Daoy (cell line): ENCODE measurements at places on chromosomes 3 and 15.

DNA sequence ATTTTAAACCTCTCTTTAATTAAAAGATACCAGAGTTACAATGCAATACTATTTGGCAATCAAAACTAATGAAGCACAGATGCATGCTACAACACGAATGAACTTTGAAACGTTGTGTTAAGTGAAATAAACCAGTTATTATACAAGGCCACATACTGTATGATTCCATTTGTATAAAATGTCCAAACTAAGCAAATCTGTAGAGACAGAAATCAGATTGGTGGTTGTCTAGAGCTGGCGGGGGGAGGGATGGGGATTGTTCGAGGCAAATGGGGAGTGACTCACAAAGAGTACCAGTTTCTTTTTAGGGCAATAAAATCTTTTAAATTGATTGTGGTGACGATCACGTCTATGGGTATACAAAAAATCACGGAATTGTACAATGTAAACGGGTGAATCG is 677.0 kb downstream of the NTRK3 start:
- no peak for DNase-seq

- no peak for DNase-seq
Observed at GRCh38 chr3:34396956-34397355, 598.5 kb downstream of the PDCD6IP start.

GRCh38 chr3:140995881-140996280 is 54.2 kb downstream of the SLC25A36 start:
- DNase-seq, result no peak

DNA sequence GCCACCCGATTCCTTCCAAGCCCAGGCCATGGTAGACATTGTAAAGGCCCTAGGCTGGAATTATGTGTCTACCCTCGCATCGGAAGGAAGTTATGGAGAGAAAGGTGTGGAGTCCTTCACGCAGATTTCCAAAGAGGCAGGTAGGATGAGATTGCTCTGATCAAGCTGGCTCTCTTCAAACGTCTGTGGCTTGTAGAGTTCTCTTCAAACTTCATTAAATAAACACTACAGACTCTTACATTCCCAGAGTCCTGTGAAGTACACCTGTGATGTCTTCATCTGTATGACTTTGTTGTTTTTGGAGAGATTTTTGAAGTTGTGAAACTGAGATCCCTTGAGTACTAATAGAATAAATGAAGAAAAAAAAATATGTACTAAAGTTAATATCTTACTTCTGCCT is 285.6 kb downstream of the GRM7 start:
- no peak for DNase-seq

DNA sequence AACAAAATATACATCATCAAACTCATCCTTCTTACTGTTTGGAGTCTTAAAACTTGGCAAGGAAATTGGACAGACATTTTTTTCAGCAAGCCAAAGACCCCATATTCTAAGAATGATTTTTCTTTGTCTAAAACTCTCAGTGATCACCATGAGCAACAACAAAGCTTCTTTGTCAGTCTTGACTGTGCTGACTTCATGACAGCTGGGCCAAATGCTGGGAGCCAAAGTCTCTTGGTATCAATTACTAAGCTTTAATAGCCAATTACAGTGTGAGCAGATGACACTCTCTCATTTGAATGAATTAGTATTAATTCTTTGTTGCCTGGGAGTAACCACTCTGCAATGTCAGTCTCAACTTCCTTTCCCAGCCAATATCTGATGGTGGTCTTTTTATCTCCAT is 48.1 kb upstream of the GK5 start:
- no peak for DNase-seq

- DNase-seq, result peak; percentile 24
Observed at GRCh38 chr3:2856138-2857133, 253.7 kb downstream of the IL5RA start.

- no peak for DNase-seq
Observed at GRCh38 chr3:179179256-179179655, 31.1 kb downstream of the PIK3CA start.

GRCh38 chr15:101107101-101107500 is 144.7 kb downstream of the CHSY1 start:
- DNase-seq, result no peak

DNA sequence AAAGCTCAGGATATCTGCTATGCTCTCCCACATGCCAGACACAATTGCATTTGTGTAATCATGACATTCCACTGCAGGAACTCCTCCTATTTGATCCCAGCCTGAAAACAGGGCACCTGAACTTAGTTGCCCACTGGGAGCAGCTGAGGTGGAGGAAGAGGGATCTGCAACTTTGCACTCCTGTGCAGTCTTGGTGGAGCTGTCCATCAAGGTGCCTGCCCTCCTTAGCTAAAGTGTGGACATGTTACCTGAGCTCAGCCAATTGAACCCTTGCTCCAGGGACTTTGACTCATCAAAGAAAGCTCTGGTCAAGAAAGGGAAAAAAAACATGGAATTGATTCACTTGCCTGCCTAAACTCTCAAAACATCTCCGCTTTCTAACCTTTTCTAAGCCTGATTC is 33.3 kb upstream of the TUBGCP5 start:
- peak; percentile 20 for DNase-seq

DNA sequence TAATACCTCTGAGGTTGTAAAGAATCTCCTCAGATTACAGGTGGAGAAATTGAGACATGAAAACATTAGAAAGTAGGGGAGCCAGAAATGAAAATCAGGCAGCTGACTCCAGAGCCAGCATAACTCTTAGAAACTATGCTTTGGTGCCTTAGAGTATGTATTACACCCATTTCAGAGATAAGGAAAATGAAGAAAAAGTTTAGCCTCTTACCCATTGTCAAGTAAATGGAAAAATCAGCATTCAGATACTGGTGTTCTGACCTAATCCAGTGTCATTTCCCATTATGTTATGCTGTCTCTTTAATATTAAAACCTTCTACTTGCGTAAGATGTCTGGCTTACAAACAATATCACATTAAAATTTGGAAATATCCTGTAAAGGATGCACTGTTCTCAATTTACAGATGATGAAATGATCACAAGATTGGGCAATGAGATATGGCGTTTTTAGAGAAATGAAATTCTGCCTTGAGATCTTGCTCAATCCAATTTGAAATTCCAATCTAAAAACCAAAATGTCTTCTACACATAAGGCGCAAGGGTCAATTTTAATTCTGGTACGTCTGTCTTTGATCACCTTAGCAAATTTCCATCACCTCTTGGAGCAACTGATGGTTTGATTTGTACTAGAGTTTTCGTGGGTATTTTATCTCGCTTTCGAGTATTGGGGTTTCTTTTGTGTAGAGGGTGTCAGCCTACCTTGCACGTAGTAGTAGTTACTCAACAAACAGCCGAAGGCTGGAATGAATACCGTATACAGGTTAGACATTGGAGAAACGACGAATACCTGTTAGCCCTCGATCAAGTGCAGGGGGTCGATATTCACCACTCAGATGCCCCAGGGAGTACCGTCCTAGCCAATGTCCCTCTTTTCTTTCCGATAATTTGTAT is 902 bp upstream of the ZCWPW2 start:
- DNase-seq, result peak; percentile 0

DNA sequence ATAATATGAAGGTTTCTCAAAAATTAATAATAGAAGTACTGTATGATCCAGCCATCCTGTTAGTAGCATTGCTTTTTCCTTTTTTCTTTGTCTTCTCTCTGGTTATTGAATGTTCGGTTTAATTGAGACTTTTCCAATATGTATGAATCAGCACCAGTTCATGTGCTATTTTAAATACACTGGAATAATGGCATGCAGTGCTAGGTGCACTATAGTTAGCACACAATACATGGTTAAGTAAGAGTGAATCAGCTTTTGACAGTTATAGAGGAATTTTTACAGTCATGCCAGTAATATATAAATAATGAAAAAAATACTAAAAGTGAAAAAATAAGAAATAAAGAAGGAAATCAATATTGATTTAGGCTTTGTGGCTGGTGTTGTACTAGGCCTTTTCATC is 113.8 kb upstream of the STRIT1 start:
- no peak for DNase-seq

GRCh38 chr15:96565266-96565665 is 234.8 kb downstream of the NR2F2 start:
- DNase-seq, result no peak

GRCh38 chr3:186167646-186168395 is 58.9 kb upstream of the ETV5 start:
- DNase-seq, result no peak

- DNase-seq, result no peak
Observed at GRCh38 chr3:177079684-177080083, 117.6 kb downstream of the TBL1XR1 start.

GRCh38 chr3:59878038-59878427 is 828.2 kb upstream of the CFAP20DC start:
- DNase-seq, result no peak

DNA sequence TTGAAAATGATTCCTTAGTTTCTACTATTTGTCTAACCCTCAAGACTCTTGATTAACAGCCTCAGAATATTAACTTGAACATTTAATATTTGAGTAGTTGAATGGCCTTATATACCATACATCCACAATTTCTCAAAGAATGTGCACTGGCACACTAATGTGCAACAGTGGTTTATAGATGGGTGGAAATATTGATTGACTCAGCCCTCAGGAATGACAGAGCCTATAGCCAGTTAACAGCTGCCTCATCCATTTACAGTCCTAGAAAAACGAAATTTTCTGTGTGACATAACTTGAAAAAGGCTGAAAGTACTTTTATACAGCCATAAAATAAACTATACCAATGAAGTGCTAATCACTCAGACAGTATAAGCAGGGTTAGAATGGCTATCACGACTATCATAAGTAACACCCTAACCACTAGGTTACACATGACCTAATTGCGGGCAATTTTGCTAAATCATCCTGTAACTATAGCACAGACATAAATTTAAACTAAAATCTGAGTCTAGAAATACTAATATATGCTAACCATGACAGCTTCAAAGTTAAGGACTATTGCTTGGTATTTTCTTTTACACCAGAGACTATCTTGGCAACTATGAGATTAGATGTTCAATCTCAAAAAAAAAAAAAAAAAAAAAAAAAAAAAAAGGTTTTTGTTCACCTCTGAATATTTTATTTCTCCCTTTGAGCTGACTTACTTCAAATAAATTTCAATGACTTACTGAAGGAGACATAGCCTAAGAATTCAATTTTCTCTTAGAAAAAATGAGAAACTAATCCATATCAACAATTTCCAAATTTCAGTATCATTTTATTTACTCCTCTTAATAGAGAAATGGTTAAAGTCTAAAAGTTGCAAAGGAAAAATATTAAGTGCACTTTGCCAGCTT is 9.3 kb downstream of the SECISBP2L start:
- peak; percentile 63 for DNase-seq

DNA sequence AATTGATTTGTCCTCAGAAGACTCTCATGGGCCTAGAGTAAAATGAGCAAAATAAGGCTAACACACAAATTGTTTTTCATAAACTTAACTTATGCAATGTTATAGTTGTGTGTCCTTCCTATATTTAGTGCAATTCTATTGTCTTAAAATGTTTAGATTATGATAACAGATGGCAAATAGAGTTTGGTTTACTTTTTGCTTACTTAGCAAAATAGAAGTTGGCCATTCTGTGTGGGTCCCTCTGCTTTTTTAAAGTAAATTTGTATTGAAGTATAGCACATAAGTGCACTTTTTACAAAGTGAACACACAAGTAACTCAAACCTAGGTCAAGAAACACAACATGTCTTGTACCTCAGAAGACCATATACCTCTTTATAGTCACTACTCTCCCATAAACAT is 150.6 kb upstream of the RARB start:
- no peak for DNase-seq

DNA sequence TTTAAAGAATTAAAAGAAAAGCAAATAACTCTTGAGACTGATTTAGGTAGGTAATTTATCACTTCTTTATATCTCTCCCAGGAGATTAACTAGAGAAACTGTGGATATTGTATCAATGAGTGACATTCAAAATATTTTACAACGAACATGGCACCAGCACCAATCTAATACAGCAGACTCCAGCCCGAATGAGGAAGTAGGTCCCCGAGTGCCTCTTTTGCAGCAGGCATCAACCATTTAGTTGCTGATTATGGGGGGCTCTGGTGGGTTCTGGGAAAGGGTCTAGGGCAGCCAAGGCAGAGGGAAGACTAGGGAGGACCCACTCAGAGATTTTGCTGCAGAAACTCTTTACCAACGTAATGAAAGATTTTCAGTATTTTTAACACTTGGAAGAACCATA is 31.7 kb upstream of the TTC14 start:
- DNase-seq, result no peak

GRCh38 chr3:5768281-5768945 is 580.9 kb downstream of the EDEM1 start:
- no peak for DNase-seq
